CD4-positive, alpha-beta T cell treated with Interleukin-1 beta for 1 hour (primary cell): ENCODE measurements at places on chromosomes 1 and 21.

GRCh38 chr1:201781437-201781836 is 47.5 kb upstream of the IPO9 start:
- DNase-seq = no peak

GRCh38 chr1:150142083-150142482 is 7.6 kb upstream of the PLEKHO1 start:
- DNase-seq = no peak

GRCh38 chr1:214552174-214552608 is 789 bp upstream of the PTPN14 start:
- no peak for DNase-seq

DNA sequence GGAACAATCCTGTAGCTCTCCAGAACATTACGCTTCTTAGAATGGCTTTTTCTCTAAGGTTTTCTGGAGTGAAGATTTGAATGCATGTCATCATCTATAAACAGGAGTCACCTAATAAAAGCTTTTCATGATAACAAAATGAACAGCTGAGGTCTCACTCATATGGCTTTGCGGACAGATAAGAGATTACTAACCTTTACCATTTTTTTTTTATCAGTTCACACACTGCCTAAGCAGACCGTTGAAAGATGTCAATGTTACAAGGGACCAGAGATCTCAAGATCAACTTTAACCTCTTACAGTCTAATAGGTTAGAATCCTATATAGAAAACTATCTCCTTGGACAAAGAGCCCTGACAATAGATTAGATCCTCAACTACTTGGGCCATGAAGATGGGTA is 41.4 kb downstream of the SCMH1 start:
- no peak for DNase-seq

GRCh38 chr1:220954321-220955075 is 75.3 kb downstream of the HLX start:
- no peak for DNase-seq

DNA sequence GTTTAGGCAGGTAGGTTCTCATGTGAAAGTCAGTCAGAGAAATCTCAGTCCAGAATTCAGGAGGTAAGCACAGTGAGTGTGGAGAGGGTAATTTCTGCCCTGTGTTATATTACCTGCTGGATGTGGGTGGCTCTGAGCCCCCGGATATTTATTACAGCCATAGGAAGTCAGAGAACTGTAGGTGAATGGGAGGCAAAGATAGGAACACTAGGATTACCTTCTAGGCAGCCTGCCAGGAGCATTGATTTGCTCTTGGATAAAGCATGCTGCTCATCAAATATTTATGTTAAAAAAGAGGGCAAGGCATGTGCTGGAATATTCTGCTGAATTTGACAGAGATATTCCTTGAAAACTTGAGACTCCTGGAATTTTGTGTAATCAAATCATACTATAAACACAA is 8.5 kb downstream of the GNG12 start:
- no peak for DNase-seq

GRCh38 chr1:96698342-96698983 is 23.1 kb upstream of the PTBP2 start:
- no peak for DNase-seq

- DNase-seq = no peak
Observed at GRCh38 chr21:33198346-33199099, 31.2 kb upstream of the IFNAR2 start.

DNA sequence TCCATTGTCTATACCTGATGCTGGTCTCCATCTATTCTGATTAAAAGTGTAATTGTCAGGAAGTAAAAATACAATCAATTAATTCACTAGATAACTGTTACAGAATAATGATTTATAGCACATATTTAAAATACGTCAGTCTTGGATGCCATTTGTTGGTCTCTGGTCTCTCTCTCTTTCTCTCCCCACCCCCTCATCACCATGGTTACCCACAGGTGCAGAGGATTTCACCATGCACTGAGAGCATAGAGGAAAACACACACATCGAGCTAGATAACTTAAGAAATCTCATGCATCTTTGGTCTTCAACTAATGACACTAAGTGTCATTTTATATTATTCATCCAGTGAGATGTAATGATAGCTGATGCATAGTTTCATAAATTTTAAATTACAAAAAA is 33.4 kb downstream of the LRRC53 start:
- no peak for DNase-seq

DNA sequence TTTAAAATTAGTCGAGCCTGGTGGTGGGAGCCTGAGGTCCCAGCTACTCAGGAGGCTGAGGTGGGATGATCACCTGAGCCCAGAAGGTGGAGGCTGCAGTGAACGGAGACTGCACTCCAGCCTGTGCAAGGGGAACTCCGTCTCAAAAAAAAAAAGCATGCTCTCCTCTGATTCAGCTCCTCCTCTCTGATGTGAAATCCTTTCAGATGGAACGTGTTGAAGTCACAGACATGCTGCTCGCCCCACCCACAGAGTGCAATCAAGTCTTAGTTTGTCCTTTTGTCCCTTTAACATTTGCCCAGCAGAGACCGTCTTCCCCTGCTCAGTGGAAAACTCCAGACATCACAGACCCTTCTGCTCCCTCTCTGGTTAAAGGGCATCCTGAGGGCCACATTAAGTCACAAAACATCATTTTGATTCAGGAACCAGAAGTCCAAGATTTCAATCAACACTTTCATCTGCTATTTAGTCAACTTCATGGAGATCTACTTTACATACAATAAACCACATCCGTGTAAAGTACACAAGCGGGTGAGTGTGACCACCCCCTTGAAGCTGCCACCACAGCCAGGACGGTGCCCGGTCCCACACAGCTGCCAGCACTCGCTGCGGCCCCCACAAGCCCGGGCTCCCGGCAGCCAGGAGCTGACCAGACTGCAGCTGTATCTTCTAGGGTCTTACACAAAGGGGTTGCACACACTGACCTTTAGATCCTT is 18.9 kb upstream of the RNF223 start:
- no peak for DNase-seq

DNA sequence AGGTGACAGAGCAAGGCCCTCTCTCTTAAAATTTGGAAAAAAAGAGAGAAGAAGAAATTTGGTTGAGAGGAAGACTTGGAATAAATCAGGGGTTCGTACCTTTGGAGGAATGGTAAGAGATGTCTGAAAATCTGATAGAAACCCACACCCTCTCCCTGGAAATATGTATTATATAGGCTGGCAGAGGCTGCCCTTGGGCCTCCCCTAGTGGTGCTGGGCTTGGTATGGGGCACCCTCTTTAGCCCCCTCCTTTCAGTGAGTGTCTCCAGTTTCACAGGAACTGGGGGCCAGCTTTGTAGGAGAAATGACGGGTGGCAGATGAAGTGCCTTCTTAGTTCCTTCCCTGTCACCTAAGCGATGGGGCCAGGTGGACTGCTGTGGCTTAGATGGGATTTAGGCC is 82.9 kb upstream of the SLC2A1 start:
- no peak for DNase-seq

DNA sequence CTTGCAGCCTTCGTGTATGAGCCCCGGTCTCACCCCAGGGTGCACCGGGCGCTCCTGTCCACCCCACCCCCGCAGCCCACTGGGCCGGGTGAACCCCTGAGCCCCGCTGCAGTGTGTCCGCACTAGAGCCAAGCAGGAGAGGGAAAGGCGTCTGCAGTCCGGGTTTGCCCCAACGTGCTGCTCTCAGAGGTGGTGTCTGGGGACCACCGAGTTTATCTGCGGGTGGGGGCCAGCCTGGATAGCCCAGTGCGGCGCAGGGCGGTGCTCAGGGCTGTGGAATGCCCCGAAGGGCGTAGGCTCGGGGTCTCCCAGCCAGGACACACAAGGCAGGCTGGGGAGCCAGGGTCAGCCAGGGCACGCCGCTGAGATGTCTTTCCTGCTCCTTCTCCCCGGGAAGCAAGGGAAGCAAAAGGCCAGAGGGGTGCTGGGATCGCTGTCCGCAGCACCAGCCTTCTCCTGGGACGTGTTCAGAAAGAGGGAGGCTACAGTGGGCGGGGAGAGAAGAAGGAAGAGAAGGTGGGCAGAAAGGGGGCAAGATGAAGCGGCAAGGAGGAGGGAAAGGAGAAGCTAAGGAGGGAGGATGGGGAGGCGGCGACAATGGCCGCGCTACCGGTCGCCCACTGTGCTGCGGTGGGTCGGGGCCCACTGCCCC is 56.6 kb downstream of the MAB21L3 start:
- DNase-seq = no peak

DNA sequence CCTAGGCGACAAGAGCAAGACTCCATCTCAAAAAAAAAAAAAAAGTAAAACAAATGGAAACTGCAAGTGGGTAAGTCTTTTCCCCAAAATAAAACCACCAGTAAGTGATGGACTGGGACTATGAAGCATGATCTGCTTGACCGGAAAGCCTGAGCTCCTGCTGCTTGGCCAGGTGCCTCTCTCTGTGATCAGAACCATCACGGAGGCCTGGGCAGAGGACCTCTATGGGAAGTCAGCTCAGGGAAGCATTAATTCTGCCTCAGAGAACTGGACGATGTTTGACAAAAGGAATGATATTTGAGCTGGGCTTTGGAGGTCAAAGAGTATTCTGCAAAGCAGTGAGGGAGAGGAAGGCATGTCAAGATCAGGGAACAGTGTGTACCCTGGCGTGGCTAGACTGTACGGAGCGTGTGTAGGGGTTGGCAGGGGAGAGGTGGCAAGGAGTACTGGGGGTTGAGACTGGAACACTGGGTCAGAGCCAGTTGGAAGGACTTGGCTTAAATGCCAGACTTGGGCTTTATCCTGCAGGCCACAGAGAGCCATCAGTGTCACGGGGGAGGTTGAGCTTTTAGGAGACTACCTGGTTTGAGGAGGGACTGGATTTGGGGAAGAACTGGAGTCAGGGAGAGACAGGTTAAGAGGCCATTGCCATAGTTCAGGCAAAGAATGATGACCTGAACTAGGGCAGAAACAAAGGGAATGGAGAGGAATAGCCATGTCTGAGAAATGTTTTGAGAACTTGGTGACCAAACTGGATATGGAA is 16.4 kb downstream of the ATP1A2 start:
- no peak for DNase-seq

DNA sequence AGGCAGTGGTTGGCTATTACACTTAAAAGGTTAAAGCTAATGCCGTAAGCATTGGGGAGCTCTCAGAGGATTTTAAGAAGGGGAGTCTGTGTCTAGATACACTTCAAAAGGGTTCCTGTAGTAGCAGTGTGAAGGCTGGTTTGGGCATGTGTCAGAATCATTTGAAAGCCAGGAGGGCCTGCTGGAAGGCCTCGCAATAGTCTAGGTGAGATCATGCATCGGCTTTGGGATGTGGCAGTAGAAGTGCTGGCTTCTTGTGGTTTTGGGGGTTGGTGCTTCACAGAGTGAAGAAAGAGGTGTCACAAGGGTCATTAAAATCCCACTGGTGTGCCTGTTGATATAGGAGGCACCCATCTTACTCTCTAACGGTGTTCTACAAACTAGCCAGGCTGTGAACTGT is 85.7 kb downstream of the ST6GALNAC3 start:
- DNase-seq = no peak

GRCh38 chr1:237187842-237188241 is 145.9 kb downstream of the RYR2 start:
- DNase-seq = no peak

DNA sequence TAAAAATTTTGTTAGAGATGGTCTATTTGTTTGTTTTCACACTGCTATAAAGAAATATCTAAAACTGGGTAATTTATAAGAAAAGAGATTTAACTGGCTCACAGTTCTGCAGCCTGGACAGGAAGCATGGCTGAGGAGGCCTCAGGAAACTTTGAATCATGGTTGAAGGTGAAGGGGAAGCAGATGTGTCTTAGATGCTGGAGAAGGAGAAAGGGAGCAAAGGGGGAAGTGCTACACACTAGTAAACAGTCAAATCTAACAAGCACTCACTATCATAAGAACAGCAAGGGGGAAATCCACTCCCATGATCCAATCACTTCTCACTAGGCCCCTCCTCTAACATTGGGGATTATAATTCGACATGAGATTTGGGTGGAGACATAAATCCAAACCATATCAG is 76.8 kb upstream of the COL24A1 start:
- DNase-seq = no peak

- no peak for DNase-seq
Observed at GRCh38 chr21:31997191-31997590, 124.4 kb downstream of the HUNK start.

DNA sequence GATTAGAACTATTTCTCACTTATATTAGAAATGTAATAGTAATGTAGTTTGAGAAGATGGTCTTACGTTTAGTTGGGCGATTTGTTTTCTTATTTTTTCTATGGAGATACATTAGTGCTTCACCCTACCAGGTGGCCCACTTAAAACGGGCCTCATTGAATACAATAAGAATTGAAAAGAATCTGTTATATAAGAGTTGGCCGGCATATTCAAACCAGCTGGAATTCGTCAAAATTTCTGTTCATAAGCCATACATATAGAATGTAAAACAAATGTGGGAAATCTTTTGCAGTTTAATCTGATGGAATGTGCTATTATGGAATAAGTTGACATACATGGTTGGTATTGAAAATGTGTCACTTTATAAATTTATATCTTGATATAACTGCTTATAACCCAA is 96.4 kb upstream of the C1orf105 start:
- DNase-seq = no peak

DNA sequence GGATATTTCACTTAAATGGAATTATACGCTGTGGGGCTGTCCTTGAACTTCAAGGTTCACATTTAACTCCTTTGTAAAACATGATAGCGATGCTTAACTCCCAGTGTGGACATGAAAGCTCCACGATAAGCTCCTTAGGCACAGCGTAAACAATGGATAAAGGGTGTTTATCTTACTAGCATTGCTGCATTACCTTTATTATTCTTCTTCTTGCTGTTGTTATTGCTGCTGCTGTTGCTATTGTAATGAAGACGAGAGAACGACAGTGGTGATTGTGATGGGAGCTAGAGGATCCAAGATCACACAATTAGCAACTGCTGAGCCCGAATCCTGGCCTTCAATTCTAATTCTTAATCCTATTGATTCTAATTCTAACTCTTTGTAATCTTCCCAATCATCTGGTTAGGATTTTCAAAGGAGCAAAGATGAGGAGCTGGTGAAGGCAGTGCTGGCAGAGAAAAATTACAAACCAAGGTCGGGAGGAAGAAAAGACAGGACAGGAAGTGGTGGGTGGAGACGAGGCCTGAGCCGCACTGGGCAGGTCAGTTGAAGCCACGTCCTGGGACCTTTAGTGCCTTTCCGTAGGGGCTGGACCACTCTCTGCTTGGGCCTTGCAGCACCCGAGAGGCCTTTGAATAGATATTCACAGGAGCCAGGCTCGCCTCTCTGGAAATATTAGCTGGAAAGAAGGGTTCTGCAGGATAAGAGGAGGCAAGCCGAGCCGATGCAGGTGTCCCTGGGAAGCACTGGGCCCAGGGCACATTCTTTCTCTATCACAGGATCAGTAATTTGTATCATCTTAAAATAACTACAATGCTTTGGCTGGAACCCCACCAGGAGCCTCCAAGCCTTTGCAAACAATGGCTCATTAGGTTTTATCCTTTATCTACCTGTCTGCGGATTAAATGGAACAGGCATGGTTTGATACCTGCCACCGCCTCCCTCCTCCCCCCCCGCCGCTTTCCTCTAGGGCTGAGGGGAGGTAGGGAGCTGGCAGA is 571.6 kb downstream of the AJAP1 start:
- no peak for DNase-seq

DNA sequence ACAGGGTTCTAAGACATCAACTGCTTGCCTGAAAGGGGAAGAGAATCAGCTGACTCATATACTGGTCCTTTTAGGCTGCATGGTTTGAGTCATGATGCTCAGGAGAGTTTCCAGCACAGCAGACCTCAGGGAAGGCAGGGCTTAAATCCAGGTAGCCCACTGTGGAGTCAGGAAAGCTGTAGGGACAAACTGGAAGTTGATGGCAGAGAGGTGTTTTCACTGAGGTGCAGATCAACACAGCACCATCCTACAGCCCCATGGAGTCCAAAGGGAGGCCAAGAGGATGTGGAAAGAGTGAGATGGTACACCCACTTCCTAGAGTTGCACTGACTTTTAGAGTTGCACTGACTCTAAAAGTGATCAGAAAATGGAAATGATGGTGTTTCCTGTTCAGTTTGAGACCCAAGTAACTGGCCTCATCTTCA is 252.4 kb upstream of the DUSP10 start:
- DNase-seq = no peak
